ENCODE measurements at places on chromosomes 4 and X.
A peak's percentile ranks its signal among the peaks of the same experiment; 100 is the strongest.

- DNase-seq: peak; percentile 72
Measured at GRCh38 chr4:151031831-151032605, 16.9 kb upstream of the LRBA start.

GRCh38 chr4:997375-998071 lies 4.3 kb upstream of the SLC26A1 start:
- no peak for DNase-seq

DNA sequence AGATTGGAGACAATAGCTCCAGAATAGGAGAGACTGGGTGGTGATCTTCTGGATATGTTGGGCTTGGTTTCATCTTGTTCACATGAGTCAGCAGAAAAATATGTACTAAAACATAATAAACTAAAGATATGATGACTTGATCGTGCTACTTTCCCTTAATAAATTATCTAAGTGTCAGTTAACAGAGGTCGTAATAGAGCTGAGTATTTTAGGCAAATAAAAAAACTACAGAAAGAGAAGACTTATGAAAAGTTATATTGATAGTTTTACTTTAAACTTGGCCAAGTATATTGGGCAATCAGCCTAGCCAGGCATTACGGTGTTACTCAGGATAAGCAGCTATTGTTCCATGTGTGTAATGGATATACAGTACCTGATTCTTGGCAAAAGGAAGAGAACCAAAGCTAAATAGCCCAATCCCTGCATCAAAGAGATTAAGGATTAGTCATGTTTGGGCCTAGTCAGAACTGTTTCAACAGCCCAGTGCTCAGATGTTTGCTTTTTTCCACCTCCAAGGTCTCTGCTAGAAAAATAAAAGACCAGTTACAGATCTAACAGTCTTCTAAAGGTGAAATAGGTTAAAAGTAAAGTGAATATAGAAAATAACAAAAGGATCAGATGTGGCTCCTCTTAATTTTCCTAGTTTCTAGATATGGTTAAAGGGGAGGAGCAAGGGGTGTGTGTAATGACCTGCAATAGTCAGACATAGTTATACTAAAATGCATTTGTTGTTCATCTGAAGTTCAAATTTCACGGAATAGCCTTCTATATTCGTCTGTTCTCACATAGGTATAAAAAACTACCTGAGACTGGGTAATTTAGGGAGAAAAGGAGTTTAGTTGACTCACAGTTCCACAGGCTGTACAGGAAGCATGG lies 262.6 kb downstream of the ADGRL3 start:
- DNase-seq: no peak

DNA sequence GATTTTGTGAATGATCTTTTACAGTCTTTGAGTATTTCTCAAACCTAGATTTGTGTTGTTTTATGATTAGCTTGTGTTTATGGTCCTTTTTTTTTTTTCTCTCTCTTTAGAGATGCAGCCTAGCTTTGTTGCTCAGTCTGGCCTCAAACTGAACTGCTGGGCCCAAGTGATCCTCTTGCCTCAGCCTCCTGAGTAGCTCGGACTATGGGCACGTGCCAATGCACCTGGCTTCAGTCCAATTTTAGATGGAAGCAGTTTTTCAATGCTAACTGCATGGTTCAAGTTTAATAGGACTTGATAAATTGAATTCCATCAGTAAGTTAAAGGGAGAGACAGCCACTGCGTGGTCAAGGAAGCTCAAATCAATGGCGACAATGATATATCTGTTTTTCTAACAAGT lies 3.8 kb upstream of the FGG start:
- no peak for DNase-seq

DNA sequence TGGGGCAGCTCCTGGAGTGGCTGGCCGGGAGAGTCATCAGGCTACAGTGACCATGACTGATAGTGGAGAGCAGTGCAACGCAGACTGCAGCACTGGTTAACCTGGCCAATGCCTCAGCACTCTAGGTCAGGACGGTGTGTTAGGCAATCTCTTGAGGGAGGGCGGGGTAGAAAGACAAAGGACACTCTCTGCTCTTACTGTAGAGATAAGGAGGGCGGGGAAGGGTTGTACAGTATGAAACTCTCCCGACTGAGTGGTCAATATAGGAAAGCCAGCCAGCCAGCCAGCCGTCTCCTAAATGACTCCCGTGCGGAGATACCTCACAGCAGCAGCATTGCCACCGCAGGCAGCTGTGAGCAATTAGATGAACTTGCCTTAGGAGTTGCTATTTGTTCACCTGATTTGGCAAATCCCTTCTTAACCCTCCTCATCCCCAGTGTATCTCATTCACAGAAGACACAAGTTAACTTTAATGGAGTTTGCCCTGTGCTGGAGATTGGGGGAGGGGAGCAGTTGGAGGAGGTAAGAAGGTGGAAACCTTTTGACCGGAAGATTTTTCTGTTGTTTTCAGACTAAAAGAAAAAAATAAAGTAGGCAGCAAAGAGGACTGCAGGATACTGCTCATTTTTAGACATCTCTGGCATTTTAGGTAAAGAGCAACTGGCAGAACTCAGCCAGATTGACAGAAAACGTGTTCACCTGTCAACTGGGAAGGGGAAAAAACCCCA lies 330.5 kb downstream of the HNRNPD start:
- DNase-seq: no peak
